ENCODE measurements at places on chromosomes 5 and 9.

DNA sequence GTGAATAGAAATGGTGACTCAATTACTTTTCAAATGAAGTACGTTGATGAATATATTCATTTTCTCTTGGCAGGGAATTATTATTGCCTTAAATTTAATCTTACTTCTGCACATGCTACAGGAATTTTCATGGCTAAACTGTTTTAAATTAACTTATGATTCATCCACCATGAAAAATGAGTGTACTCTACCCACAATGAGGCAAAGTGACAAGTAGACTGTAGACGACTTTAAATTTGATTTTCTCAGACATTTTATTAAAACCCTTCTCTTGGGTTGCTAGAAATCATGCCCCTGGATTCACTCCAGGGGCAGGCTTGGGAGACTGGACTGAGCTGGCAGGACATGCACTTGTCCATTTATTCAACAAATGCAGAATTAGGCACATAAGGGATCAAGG lies 23.5 kb upstream of the ERAP2 start:
- peak; percentile 53 for DNase-seq

GRCh38 chr9:121288673-121289025 lies 20.7 kb downstream of the GSN start:
- no peak for DNase-seq

GRCh38 chr5:20556115-20556763 lies 568.2 kb upstream of the CDH18 start:
- DNase-seq: no peak

GRCh38 chr9:19085295-19085694 lies 17.4 kb downstream of the HAUS6 start:
- DNase-seq: no peak

DNA sequence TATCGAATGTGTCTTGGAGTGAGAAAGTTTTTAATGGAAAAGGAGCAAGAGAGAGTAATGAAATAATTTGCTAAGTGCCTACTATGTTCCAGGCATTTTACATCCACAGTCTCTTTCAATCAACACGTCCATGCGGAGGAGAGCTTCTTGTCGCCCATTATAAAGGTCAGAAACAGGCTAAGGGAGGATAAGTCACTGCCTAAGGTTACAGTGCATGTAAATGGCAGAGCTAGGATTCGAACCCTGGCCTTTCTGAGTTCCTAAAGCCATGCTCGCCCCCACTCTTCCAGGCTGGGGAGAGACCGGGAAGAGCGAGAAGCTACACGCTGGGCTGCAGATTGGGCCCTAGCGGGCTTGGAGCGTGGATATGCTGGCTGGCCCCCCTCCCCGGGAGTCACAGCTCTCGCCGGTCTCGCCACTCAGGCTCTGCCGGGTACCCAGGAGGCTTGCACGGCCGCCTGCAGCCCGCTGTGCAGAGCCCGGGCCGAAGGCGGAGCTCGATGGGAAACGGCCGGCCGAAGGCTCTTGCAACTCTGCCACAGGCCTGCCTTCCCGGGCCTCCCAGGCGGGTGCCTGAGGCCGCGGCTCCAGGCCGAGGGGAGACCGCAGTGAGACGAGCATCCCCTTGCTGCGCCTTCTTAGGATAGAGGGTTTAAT lies 775 bp upstream of the LHX2 start:
- DNase-seq: peak; percentile 19

- no peak for DNase-seq
These were observed 58.7 kb downstream of the MYO10 start for GRCh38 chr5:16877267-16877935.

DNA sequence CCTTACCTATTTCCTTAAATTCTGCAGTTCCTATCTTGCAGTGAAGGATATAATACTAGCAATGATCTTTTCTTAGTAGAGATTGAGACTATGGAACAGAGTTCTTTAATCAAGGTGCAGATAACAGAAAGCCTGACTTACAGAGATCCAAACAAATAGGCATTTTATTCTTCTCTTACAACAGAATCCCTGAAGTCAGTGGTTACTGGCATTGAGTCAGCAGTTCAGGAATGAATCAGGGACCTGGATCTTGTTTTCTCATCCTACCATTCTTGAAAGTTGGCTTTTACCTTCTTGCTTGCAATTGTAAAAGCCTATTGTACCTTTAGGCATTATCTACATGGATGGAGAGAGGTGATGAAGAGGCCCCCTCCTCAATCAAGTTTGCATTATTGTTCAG lies 47.5 kb upstream of the TLE4 start:
- peak; percentile 34 for DNase-seq

GRCh38 chr9:92963831-92964606 lies 16.7 kb downstream of the FGD3 start:
- no peak for DNase-seq

- DNase-seq: peak; percentile 65
These were observed 128.6 kb upstream of the ELL2 start for GRCh38 chr5:96090215-96090614.

DNA sequence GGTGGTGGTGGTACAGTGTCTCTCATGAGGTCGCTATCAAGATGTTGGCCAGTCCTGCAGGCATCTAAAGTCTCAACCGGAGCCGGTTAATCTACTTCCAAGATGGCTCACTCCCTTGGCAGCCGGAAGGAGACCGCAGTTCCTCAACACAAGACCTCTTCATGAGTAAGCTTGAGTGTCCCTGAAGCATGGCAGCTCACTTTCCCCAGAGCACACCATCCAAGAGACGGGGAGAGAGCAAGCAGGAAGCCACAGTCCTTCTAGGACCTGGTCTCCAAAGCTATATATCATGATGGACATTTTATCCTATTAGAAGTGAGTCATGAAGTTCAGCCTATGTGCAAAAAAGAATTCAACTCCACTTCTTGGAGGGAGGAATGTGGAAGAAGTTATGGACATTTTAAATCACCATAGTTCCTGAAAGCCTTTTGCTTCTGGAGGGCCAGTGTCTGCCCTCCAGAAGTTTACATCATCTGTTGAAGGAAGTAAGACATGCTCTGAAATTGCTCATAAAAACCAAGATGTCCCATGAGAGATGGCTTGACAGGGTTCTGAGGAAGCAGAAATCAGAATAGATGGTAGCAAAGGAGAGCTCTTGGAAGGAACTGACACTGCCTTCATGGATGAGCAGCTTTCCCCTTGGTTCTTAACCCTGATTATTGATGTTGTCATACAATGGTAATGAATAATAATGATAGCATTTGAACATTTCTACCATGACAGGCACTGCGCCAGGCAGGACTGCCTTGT lies 21.3 kb downstream of the GALNT10 start:
- DNase-seq: no peak

GRCh38 chr5:133873449-133873848 lies 95.0 kb downstream of the C5orf15 start:
- DNase-seq: no peak

GRCh38 chr5:314676-315487 lies 6.6 kb upstream of the AHRR start:
- DNase-seq: no peak

DNA sequence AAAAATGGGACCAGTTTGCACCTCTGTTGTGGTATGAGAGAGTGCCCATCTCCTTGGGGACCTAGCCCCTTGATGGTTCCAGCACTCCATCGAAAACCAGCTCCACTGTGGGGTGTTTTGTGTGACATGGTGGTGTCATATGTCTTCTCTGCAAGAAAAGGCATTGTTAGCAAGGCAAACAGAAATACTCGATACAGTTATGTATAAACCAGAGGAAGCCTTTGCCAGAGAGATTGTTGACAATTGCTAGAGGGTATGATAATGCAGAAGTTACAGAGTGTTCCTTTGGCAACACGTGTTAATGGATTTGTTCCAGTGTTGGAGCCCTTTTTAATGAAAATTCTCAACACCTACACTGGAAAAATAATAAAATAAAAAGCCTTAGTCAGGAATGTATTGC lies 270.4 kb upstream of the DMRT1 start:
- no peak for DNase-seq

GRCh38 chr9:6410633-6411032 lies 2.4 kb upstream of the UHRF2 start:
- DNase-seq: no peak

DNA sequence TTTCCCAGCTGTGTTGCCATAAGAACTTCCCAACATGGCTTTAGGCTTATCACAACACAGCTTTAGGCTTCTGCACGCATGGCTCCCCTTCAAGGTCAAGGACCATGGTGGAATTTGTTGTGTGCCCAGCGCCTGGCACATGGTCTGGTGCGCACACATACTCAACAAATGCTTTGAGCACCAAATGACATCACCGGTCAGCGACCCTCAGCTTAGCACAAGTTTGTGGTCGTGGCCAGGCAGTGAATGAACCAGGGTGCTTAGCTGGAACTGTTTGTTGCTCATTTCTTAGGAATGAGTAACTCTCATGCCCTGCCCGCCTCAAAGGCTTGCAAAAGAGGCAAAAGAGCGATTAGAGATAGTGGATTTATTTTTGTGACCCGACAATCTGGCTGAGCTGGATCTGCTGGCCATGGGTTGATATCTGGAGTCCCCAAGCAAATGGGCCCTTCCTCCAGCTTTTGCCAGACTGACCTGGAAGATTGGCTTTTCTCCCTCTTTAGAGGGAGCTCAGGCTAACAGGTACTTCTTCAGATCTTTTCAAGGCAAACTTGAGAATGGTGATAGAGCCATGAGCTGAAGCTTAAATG lies 58.9 kb downstream of the DAP start:
- peak; percentile 94 for DNase-seq

- DNase-seq: no peak
These were observed 33.4 kb downstream of the ASS1 start for GRCh38 chr9:130478152-130478551.

- peak; percentile 65 for DNase-seq
These were observed 21.7 kb downstream of the F2RL2 start for GRCh38 chr5:76601470-76601869.

DNA sequence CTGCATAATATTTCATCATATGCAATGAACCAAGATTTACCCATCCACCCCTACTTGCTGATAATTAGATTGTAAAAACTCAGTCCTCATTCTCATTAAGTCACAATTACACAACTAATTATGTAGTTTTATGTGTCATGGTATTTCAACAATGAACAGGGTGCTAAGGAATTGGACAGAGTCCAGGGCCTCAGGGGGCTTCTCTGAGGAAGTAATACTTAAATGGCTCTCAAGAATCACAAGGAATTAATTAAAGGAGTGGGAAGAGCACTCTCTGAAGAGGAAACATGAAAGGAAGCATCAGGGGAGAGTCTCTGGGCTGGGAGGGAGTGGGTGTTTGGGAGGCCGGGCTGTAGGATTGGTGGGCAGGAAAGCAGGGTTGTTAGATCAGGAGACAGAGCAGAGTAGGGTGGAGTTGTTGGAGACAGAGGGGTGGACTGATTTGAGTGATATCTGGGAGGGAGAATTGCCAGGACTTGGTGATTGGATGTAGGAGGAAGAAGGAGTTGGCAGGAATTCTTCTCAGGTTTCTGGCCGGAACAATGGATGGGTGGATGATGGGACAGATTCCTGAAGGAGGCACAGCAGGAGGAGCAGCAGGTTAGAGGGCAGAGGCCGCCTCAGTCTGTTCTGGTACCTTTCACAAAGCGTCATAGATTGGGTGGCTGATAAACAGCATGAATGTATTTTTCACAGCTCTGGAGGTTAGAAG lies 23.0 kb upstream of the NSG2 start:
- no peak for DNase-seq

DNA sequence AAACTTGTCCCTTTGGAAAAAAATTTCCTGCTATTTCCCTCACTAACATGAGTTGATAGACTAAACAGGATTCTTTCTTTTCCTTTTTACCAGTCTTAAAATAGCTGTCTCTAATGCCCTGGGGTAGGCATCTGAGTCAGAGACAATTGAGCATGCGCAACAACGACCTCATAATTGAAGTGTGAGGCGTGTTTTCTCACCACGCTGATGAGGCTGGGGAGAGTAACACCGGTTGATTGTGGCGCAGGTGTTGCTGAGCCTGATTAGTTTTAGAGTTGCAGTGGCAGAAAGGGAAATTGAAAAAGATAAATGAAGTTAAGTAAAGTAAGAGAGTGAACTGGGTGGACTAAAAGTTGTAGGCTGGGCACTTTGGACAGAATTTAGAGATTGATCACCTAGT lies 213.7 kb downstream of the TLR4 start:
- DNase-seq: no peak

GRCh38 chr5:137834498-137835049 lies 33.1 kb upstream of the MYOT start:
- DNase-seq: no peak

GRCh38 chr5:109186759-109187158 lies 223.0 kb downstream of the PJA2 start:
- no peak for DNase-seq

DNA sequence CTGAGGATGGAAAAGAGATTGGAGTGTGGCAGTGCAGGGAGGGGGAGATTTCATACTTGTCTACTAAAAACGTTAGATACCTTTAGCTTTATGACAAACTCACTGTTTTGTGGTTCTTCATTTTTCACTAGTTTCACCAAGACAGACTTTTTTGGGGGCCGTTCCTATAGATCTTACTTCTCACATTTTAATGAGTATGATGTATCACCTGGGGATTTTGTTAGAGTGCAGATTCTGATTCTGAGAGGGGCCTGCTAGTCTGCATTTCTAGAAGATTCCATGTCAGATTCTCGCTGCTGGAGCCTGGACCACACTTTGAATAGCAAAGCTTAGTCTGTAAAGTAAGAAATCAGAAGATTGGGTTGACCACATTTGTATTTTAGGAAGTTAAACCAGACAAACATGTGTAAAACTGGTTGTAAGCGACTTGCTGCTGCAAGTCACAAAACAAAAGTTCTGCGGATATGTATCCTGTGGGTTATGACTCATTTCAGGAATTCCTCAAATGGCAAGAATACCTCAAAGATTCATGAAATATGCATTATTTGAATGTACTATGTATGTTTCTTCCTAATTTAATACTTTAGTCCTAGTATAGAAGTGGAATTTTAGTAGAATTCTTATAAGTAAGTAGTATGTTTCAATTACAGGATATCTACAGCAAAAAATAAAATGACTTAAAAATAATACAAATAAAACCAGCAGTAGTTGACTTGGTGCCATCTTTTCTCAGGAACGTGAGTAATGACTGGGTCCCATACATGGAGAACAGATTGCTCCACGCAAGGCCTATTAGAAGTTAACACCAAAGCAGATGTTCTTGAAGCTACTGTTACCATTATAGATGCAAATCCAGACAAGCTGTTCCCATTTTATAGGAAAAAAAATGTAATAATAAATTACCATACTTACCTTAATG lies 27.8 kb downstream of the NFIL3 start:
- peak; percentile 88 for DNase-seq

GRCh38 chr9:123167474-123167873 lies 100.9 kb downstream of the STRBP start:
- DNase-seq: no peak

Data from LHCN-M2 (cell line).